ENCODE measurements at places on chromosomes 1 and 21. TPM values are rescaled to one million over a fixed set of nuclear protein-coding genes. Genes with fewer than 3 reads are reported as not detected.

DNA sequence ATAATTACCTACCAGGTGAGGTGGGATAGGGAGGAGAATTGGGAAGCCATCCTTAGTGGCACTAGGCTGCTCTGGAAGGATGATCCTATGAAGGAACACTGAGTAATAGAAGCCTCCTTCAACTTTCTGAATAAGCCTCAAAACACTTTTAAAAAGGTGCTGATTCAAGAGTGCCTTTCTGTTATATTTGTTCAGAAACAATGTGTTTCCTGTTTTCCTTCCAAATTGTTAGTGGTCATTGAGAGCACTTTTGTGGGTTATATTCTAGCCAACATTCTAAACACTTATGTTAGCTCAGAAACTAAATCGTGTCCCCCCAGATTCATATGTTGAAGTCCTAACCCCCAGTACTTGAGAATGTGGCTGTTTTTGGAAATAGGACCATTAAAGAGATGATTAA lies 237.3 kb downstream of the TNR start:
- no peak for DNase-seq

DNA sequence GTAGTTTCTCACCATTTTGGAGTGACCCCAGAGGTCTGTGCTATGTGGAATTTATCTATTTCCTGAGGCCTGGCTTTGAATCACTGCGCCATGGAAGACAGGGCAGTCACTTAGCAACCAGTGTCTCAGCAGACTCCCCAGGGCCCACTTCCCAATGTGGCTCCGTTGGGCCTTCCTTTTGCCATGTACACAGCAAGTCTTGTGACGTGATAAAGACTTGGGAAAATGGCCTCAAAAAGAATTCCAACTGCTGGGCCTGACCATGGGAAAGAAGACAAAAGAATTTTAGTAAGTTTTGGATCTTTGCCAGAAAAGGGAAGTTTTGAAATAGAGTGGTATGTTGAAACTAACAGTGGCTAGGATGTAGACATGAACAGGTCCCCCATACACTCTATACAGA lies 36.2 kb downstream of the TLR5 start:
- DNase-seq: no peak

DNA sequence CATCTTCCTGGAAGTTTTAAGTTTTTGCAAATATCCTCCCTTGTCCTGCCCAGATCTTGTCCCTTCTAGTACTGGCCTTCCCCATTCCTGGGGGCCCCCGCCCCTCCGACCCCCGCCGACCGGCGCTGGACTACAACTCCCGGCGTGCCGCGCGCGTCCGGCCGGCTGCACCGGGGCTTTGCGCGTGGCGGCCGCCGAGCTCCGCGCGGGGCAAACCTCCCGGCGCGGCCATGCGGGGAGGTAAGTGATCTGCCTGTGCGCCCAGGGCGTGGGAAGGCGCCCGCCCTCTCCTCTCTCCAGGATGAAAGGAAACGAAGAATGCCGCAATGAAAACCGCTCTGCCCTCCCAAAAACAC lies 3.2 kb upstream of the SAMD13 start:
- peak; percentile 58 for DNase-seq

- no peak for DNase-seq
Measured at GRCh38 chr1:1554926-1555915, 14.8 kb upstream of the TMEM240 start.

GRCh38 chr1:94036730-94037129 lies 84.2 kb downstream of the ABCA4 start:
- no peak for DNase-seq

- DNase-seq: no peak
Measured at GRCh38 chr1:150532860-150533259, 16.3 kb upstream of the ADAMTSL4 start.

GRCh38 chr1:70043804-70044203 lies 161.6 kb downstream of the LRRC40 start:
- DNase-seq: no peak

- no peak for DNase-seq
Measured at GRCh38 chr1:103337779-103338178, 187.7 kb upstream of the RNPC3 start.

DNA sequence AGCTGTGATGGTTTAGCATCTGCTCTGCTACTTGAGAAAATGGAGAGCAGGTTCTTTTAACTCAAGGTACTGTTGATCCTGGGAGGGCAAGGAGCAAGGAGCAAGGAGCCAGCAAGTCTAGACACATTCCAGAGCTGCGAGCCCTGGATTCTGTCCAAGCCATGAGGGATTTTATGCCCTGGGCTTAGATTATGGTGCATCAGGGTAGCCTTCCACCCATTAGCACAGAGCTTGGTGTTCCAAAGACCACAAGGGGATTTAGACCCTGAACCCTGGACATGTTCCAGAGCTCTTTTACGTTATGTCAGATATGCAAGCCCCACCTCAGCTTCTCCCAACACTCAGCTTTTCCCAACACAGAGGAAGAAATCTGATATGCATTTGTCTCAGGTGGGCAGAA lies 2.0 kb upstream of the OR14I1 start:
- no peak for DNase-seq

Gene MYOG
- not detected for total RNA-seq

DNA sequence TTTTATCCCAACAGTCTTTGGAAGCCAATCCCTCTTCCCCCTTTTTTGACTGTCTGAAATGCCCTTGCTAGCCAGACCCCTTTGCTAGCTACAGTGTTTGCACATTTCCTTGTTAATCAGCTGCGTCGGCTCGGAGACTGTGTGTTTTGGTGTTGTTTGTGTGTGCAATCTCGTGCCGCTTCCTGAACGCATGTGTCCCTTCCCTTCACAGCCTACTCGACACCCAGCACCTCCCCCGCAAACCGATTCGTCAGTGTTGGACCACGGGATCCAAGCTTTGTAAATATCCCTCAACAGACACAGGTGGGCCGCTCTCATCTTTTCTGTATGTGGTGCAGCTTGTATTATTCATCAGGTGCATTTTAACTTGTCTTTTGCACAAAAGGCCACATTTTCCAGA lies 298.7 kb downstream of the TM2D1 start:
- DNase-seq: no peak

DNA sequence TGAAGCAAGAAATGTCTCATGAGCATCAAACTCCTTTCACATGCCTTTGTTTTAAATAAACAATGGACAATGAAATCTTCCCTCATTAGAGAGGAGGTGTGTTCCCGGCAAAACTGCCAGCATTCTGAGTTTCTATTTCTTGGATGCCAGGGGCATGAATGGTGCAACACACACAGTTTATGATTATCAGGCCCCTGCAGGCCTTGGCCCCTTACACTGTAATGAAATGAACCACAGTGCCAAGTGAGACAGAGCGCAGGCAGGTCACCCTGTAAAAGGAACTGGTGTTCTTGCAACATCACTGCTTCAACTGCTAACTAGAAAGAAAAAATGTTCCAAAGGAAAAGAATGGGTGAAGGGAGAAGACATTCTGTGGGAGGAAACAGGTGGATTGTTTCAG lies 3.8 kb upstream of the PIGC start:
- DNase-seq: no peak

DNA sequence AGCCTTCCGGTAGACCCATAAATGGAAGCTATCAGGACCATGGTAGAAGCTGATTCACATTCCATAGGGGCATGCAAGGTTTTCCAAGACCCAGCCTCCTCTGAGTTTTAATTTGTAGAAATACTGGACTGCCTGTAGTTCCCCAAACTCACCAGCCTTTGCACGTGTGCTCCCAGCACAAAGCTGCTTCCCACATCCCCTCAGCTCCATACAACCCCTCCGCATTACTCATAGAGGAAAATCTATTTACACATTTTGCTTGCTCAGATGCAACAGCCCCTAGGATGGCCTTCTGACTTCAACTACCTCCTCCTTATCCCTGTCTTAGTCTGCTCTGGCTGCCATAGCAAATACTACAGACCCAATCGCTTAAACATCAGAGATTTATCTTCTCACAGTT lies 336.2 kb downstream of the SETD4 start:
- no peak for DNase-seq

DNA sequence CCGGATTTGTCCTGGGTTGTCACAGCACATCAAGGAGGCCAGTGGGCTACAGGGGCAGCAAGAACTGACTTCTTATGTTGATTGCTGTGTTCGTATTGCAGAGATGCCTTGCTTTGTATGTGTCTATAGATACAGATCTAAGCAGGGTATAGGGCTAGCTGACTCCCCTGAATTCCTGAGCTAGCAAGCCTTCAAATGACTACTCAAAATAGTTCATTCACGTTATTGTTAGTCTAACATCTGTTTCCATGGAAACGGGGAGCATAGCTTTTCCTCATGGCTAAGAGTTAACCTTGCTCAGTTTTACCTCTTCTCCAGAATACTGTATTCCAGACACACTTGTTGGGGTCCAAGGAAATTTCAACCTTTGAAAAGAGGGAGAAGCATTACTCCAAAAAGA lies 24.1 kb downstream of the TRIM45 start:
- DNase-seq: no peak

DNA sequence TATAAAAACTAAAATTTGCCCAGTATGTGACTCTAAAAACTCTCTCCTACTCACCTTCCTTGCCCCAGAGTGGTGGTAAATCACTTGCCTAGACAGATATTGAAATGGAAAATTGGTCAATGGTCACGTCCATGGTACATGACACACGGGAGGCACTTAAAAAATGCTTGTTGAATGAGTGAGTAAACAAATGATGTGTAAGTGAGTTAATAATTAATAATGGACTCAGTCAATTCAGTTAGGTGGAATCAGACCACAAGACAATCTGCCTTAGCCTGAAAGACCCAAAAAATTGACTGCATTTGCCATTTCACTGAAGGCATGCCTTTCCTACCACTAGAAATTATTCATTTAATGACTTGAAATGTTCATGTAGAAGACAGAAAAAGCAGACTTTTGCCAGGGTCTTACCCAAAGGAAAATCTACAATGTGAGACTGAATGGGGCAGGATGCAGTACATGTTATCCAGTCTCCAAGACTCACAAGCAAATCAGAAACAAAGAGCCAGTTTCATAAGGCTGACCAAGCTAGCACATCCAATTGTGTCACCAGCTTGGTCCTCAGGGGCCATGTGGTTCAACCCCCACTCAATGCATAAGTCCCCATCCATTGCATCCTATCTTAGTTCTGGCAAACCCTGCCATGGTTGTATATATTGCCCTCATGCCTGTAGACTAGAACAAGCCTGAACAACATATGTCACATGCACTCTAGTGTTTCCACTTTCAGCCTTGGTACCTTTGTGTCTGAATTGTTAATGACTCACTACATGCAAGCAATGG lies 73.6 kb downstream of the TBX15 start:
- DNase-seq: no peak

DNA sequence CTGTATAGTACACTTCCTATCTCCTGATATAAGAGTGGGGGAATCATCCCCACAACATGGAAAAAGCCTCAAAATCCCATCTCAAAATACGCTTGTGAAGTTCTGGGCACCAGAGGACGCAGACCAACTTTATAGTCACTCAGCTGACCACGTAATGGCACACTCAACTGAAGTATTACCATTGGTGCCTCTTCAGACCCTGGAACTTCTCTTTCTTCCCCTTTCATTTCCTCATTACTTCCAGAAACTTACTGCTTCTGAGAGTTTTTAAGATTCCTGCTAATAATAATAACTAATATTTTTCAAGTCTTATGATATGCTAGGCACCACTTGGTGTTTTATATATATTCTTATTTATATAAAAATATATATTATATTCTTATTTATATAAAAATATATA lies 202.6 kb downstream of the PTPRC start:
- no peak for DNase-seq

- no peak for DNase-seq
Measured at GRCh38 chr1:111512132-111512889, 8.9 kb upstream of the ADORA3 start.

Gene KRTAP6-2
- not detected for total RNA-seq

DNA sequence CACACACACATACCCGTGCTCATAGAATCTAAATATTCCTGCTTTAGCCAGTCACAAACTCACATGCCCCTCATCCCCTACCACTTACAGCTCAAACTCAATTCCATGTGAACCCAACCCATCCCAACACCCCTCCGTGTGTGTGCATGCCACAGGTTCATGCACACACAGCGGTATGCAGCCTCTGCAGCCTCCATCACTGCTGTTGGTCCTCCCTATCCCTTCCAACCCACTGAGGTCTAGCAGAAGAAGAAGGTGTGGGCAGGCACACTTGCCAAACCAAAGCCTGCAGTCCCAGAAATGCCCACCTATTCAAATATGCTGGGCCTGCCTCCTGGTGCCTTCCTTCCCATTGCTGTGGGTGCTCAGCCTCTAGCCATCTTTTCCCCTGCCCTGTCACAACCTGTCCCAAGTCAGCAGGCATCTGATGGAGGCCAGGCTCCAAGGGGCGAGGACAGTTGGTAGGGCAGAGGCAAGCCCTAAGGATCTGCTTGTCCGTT lies 26.2 kb downstream of the SLC2A1 start:
- no peak for DNase-seq

DNA sequence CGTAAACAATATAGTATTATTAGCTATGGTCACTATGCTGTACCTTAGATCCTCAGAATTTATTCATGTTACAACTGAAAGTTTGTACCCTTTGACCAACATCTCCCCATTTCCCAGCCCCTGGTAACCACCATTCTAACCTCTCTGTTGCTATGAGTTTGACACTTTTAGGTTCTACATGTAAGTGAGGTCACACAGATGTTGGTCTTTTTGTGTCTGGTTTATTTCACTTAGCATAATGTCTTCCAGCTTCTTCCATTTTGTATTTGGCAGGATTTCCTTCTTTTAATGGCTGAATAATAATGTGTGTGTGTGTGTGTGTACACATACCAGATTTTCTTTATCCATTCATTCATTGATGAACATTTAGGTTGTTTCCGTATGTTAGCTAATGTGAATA lies 139.5 kb downstream of the FAF1 start:
- no peak for DNase-seq

Gene RIPK4
- total RNA-seq: 0.07 TPM
